ENCODE measurements at places on chromosomes 6 and 20.
A peak's percentile ranks its signal among the peaks of the same experiment; 100 is the strongest.

DNA sequence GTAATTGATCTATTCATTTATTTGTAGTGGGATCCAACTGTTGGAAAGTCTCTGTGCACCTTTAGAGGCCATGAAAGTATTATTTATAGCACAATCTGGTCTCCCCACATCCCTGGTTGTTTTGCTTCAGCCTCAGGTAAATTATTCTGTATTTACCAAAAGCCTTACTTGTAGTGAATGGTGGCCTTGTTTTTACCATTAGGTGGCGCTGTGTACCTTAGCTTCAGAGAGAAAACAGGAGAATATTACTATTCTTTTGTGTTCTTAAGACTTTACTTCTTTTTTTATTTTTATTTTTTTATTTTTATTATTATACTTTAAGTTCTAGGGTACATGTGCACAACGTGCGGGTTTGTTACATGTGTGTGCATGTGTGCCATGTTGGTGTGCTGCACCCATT lies 23.7 kb downstream of the PEX7 start:
- DNase-seq = peak; percentile 14

- no peak for DNase-seq
Observed at GRCh38 chr6:130206479-130206878, 16.3 kb downstream of the SAMD3 start.

DNA sequence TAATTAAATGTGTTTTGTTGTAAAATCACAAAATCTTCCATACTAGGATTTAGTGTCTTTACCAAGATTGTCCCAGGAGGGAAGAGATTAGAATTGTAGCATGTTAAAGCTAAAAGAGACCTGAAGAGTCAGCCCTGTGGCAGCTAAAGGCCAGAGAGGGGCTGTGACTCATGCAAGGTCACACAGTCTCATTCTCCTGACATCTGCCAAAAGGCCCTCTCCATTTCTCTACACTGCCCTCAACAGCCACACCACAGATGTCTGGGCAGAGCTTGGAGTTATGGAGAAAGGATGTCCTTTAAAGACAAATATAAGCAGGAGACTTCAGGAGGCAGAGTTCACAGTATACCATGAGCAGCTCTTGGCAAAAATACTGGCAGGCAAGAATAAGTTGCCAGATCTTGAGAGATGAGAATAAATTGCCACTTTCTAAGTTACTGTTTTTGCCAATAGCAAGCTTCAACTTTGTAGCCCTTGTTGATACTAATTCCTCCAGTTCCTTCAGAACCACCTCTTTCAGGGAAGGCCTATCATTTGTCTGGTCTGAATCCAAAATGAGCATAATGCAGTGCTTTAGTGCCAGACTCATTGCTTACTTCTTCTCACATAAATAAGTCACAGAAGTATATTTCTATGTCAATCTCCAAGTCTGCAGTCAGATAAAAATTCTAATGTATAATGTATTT lies 41.7 kb downstream of the AKIRIN2 start:
- DNase-seq = no peak

GRCh38 chr6:107444277-107444676 lies 15.1 kb downstream of the PDSS2 start:
- DNase-seq = no peak

GRCh38 chr20:40489886-40490285 lies 199.2 kb downstream of the MAFB start:
- DNase-seq = no peak

GRCh38 chr6:71114986-71115385 lies 158.1 kb upstream of the B3GAT2 start:
- DNase-seq = no peak

- no peak for DNase-seq
Observed at GRCh38 chr6:111105578-111105977, 18.3 kb downstream of the SLC16A10 start.

- no peak for DNase-seq
Observed at GRCh38 chr20:53739799-53740785, 146.5 kb upstream of the ZNF217 start.

Data from ELF-1 (cell line).